ENCODE measurements at places on chromosomes 12 and 14.

GRCh38 chr14:52013984-52014600 is 24.7 kb downstream of the RTRAF start:
- no peak for DNase-seq

GRCh38 chr12:2739832-2740641 is 54.7 kb upstream of the FKBP4 start:
- no peak for DNase-seq

- no peak for DNase-seq
These were observed 77.0 kb downstream of the STON2 start for GRCh38 chr14:81323093-81323492.

DNA sequence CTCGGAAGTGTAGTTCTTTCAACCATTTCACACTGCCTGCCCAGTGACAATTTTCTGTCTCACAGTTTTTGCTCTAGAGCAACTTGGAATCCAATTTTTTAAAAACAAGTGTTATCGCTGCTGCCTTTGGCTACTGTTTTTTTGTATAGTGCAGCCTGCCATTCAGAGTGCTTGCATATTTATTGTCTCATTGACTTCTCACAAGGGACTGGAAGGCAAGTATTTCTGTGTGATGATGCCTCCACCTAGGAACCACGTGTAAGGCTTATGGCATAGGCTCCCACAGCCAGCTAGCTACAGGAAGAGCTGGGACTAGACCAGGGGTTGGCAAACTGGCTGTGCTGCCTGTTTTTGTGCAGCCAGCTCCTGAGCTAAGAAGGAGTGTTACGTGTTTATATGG is 903 bp downstream of the PARPBP start:
- no peak for DNase-seq

DNA sequence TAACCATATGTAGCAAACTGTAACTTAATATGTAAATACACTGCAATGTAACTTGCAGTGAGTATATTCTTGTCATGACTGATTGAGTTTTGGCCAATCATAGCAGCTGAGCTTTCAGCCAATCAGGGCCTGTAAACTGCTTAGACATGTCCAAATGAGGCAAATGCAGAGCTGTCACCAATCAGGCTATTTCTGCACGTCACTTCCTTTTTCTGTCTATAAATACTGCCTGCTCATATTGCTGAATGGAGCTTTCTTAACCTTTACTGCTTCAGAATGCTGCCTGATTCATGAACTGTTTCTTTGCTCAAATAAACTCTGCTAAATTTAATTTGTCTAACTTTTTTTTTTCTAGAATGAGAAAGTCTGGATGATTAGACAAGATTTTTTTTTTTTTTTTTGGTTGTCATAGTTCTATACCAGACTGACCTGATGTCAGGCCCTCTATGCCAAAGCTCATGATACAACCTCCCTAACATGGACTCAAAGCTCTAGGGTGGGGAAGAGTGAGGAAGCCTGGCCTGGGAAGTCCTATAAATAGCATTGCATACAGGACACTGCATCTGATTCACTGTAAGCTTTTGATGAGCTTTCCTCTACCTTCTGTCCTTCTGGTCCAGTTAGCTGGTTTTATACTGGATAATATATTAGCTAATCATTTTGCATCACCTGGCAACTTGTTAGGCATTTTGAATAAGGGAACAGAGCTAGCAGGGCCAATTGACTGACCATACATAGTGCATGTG is 12.0 kb downstream of the MGP start:
- no peak for DNase-seq

DNA sequence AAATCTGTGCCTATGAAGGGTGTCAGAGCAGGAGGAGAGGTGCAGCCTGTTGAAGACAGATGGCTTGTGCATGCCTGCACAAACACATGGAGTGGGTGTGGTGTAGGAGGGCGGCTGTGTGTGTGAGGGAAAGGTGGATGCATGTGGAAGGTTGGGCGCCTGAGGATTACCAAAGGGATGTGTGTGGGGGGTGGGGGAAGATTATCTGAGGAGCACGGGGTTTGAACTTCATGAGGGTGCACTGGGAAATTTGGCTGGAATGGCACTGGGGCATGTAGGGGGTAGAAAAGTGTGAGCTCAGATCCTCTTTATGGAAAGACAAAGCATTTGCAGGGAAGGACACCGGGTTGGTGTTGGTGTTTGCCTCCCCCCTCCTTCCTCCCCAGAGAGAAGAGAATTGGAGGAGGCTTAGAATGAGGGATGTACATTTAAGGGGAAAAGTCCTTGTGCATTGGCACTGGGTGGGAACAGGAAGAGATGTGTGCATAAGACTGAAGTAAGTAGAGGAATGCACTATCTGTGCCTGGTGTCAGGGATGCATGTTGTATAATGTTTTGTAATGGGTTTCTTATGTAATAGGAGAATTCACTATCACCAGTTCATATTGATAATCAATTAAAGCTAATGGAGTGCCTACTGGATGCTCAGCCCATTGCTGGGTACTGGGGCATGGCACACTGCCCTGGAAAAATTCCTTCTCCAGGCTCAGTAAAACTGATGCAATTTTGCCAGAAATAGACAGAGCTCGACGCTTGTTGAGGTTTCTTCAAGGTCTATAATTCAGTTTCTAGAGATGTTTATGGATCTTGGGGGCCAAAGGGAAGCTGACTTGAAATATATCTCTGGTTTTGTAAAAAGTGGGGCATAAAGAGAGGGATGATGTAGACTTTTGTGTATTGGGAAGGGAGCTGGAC is 3.0 kb downstream of the NTF3 start:
- DNase-seq: no peak

- no peak for DNase-seq
These were observed 15.7 kb downstream of the NFYB start for GRCh38 chr12:104122298-104122697.

DNA sequence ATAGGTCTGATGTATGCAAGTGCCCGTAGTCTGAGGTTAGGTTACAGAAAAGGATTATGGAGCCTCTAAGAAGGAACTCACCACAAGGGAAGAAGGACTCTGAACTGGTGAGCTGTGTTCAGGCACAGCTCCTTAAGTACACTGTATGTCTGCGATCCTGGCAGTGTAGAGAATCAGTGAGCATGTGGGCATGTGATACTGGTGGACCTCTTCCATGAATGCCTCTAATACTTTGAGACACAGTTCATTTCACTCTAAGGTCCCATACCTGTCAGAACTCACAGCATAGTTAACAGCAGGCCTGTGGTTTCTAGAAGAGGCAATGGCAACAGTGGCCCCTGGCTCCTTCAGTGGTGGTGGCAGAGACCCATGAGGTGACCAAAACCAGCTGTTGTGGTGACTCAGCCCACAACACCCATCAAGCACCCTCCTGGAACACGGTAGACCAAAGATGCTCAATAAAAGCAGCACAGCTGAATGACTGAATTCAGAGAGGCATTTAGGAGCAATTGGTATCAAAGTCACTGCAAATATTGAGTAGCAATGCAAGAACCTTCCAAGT is 6.9 kb upstream of the OR6J1 start:
- no peak for DNase-seq

DNA sequence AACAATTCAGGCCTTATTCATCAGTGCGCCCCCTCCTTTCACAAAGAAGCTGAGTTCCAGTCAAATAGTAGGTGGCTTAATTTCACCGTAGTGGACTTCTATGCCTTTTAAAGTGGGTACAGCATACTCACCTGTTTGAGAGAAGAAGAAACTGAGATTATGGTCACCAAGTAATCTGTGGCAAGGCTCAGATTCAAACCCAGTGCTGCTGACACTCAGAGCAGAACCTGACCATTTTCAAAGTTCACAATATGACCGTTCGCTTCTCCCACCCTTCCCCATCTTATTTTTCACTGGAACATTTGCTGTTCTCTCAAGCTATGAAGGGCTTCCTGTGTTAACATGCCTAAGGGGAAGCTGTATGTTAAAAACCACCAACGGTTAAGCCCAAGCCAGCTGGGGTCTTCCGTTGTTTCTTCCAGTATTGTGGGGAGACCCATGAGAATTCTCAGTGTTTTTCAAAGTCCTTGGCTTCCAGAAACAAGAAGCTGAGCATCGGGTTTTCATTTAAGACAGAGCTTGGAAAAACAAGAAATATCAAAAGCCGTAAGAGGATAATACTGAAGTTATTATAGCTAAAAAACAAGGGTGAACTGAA is 6.1 kb upstream of the PSMA6 start:
- no peak for DNase-seq

GRCh38 chr12:4891866-4892265 is 17.8 kb upstream of the KCNA1 start:
- DNase-seq: no peak

- no peak for DNase-seq
These were observed 131.1 kb downstream of the PRKCH start for GRCh38 chr14:61452452-61452851.

GRCh38 chr12:96121271-96121711 is 72.9 kb upstream of the ELK3 start:
- DNase-seq: no peak

DNA sequence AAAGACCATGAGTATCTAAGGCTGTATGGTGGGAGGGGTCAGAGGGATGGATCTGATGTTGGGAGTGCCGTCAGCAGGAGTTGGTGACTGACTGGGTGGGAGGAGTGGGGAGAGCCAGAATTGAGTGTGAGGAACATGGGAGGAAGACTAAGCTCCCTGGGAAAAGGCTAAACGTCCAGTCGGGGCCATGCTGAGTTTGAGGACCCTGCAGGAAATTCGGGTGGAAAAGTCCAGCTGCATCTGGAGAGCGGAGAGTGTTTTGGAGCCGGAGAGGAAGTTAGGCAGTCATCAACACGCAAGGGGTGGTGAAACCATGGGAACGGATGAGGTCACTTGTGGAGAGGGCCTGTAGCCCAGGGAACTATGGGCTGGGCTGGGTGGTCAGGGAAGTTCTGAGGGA is 60.9 kb downstream of the ELK3 start:
- DNase-seq: no peak

GRCh38 chr12:114841557-114842251 is 157.7 kb upstream of the TBX3 start:
- DNase-seq: no peak

DNA sequence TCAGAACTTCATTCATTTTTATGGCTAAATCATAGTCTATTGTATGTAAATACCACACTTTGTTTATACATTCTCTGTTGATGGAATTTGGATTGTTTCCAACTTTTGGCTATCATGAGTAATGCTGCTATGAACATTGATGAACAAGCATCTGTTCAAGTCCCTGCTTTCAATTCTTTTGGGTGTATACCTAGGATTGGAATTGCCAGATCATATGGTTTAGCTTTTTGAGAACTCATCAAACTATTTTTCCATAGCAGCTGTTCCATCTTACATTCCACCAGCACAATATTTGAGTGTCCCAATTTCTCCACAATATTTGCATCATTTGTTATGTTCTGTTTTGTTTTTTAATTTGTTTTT is 52.3 kb upstream of the CCND2 start:
- DNase-seq: no peak

GRCh38 chr12:115174920-115175319 is 490.9 kb upstream of the TBX3 start:
- no peak for DNase-seq

DNA sequence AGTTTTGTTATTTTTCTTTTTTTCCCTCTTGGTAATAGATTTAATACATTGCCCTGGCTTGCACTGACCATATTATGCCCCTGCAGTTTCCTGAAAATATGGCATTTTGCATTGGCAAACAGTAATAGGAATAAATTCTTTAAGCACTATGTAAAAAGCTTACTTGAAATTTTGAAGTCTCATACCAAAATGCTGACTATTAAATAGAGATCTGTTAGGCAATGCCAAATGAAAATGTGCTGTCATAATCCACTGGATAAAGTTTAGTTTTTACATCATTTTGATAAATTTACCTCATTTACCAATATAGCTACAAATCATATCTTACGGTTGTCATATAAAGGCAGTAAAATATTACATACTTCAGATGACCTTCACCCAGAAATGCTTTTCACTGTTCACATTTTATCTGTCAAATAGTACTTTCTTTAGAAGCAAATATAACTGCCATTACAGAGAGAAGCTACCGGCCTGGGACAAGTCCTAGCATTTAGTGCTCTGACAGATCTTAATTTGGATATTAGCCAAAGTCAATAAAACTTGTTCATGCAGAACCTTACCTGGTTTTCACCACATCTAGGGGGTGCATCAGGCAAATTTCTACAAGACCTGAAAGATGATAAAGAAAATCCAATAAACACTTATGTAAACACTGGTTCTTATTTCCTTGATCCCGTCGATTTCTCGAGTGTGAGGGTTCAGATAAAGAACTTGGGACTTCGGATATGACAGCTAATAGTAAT is 212.9 kb downstream of the PAX9 start:
- DNase-seq: no peak

GRCh38 chr12:92602930-92603623 is 99.7 kb upstream of the PLEKHG7 start:
- no peak for DNase-seq

DNA sequence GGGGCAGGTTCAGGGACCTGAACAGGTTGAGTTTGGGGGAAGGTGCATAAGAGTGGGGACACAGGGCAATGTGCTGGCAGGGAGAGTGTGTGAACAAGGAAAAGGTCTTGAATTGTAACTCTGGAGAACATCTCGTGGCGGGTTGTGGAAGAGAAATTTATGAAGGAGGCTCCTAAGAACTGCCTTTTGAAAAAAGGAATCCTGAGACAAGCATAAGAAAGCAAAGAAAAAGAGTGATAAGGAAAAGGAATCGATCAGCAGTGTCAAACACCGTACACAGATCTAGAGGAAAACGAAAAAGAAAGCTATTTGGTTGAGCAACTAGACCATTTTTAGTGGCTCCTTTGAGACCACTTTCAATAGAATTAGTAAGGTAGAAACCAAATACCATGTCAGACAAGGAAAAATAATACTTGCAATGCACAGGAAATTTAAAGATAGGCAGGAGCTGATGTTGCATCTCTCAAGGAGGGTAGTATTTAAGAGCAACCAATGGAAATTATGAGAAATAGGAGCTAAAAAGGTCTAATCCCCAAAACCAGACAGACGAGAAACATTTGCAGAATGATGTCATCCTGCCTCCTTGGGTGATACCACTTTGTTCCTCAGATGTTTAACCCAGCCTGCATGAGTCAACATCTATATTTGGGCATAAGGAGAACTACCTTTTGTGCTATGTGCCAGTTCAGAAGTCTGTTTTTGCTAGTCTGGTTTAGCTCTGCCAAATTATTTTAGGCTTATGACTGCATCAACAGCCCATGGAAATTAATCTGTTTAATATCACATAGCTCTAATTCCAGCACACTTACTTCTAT is 64.5 kb upstream of the STK38L start:
- no peak for DNase-seq

All from memory B cell (primary cell).